Ammon's horn (tissue), 1 donor: ENCODE measurements at places on chromosomes 1 and 21.

DNA sequence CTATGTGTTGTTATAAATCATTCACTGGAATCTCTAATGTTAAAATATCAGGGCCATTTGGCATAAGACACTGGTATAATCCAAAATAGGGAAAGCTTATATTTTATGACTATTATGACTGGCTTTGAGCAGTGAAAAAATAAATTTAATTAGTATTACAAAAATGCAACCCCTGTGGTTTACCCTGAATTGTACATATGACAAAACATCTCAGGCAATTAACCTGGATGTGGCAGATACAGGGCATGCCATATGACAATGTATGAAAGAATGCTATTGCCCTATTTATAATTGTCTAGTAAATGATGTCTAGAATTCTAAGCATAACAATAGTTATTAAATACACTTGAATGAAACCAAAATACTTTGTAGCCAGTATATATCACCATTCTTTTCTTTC is 532.5 kb upstream of the ADGRL4 start:
- no peak for DNase-seq

- peak; percentile 32 for DNase-seq
These were observed 3.9 kb downstream of the NCAM2 start for GRCh38 chr21:21002153-21002552.

DNA sequence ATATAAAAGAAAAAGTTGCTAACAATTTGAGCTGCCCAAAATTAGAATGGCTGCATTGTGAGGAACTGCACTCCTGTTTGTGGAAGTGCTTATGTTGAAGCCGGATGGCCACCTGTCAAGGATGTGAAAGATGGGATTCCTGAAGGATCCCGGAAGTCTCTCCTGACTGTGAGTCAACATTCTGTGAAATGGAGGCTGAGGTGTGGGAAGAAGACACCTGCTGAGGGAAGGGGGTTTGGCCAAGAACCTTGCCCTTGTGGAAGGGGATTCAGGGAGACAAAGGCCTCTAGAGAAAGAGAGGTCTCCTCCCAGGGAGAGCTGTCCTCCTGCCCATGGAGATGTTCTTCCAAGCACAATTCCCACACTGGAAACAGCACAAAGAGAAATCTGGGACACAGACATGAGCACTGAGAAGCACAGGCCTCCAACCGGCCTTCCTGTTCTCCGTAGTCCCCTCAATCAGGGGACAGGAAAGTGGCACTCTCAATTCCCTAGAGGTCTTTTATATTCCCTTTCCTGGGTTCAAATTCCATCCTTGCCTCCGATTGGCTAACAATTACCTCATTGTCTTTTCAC is 70.5 kb downstream of the CD2 start:
- no peak for DNase-seq

DNA sequence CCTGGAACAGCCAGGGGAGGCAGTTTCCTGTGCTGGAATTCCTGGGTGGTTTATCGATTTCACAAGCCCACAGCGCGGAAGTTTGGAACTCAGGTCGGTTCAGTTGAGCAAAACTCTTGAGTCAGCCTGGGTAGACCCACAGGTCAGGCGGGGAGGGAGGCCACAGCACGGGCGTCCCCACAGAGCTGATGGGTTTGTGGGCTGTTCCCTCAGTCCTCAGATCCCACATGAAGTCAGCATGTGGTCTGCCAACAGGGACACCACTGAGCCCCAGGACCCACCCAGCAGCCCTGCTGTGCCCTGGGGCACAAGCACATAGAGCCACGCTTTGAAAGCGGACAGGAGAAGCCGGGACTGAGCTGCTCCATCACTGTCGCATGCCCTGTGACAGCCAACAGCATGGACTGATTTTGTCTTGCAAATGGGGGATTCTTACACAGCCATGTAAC is 17.4 kb downstream of the BMP8A start:
- DNase-seq: no peak

DNA sequence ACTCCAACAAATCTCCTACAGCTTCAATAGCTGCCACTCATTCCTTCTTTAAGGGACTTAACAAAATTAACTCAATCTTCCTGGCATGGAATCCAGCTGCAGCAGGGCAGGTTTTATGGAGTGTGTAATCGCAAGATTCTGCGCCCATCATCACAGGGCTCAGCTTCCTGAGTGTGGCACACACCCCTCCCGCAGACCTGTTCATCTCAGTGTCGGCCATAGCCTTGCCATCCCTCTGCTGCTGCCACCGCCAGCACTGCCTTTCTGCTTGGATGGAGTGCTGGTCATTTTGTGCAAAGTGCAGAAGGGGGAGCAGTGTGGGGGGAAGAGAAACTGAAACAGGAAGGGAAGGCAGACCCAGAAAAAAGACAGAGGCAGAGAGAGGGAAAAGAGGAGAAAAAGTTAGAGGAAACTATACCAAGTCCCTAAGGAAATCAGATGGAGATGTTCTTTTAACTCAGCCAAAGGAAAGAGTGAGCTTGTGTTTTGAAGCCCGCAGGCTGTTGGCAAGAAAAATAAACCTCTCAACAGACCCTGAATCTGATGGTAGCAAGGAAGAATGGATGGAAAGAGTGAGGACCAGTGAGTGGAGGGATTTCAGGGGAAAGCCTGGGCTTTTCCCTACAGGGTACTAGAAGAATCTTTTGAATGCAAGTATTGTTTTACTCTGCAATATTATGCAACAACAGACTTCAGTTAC is 324.2 kb downstream of the SEC16B start:
- DNase-seq: peak; percentile 50

DNA sequence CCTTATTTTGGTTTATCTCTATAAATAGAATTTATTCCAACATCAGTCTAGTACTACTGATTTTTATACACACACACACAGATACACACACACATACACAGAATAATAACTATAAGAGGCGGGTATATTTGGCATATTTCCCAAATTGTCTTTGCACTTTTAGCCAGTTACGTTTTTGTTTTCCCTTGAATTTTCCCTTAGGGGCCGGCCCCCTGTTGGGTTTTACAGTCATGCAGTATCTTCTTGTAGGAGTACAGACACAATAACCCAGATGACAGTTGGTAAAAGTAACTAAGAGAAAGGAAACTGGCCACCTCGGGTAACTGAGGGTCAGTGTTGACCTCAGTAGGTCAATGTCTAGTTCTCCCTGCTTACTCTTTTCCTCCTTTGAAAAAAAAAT is 50.9 kb downstream of the DISP1 start:
- DNase-seq: no peak

- peak; percentile 81 for DNase-seq
These were observed 747 bp downstream of the ADAMTS1 start for GRCh38 chr21:26844258-26845065.

- no peak for DNase-seq
These were observed 63.3 kb upstream of the MAGI3 start for GRCh38 chr1:113326976-113327375.

GRCh38 chr1:62962901-62963776 is 179.2 kb downstream of the ATG4C start:
- DNase-seq: peak; percentile 27

GRCh38 chr1:245131026-245131393 is 23.8 kb upstream of the KIF26B start:
- DNase-seq: no peak

- no peak for DNase-seq
These were observed 854 bp downstream of the MYCL start for GRCh38 chr1:39900662-39901463.

DNA sequence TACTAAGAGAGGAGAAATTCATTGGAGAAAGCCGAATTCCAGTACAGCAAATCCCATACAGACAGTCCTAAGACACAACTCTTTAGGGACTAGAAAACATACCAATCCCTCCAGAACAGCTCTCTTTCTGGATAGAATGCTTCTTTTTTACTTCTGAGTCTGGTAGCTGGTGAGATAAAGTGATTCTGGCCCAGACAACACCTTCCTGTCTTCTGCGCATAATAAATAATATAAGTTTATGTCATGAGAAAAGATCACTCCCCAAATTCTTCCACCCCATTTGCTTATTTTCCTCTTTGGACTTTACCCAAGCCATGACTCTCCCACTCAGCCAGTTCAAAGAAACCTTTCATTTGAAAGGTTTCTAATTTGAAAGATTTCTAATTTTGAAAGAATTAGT is 98.4 kb downstream of the EDEM3 start:
- peak; percentile 16 for DNase-seq

- no peak for DNase-seq
These were observed 7.5 kb downstream of the SLX9 start for GRCh38 chr21:44947111-44947929.

DNA sequence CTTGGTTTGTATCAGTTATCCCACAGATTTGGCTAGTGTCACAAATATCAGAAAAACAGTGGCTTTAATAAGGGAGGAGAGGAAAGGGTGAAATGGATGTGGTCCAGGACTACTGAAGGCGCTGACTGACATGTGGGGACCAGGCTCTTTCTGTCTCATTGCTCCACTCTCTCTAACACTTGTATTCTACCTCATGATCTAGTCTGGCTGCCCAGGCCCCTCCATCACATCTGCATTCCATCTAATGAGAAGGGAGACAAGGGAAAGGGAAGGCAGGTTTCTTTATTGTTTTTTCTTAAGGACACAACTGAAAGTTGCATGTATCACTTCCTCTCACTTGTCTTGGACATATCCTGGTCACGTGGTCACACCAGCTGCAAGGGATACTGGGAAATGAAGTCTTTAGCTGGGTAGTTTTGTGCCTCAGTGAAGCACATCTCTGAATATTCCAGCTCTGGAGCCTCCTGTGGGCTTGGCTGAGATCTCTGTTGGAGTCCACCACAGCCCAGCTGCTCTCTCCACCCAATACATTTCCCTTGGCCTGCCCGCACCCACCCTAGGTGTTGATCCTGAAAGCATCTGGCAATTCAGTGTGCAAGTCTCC is 42.0 kb upstream of the PADI2 start:
- DNase-seq: peak; percentile 45

GRCh38 chr1:236702791-236703394 is 16.6 kb downstream of the ACTN2 start:
- DNase-seq: peak; percentile 60

- no peak for DNase-seq
These were observed 10.5 kb downstream of the LDLRAP1 start for GRCh38 chr1:25553749-25554429.

- no peak for DNase-seq
These were observed at the start of gene SLAMF1 for GRCh38 chr1:160646711-160647328. Gene SLAMF1, minus strand, starts transcription at chr1:160647044. Its CDS starts 99 bp downstream, at chr1:160646945.

GRCh38 chr1:91273875-91274274 is 130.8 kb downstream of the HFM1 start:
- DNase-seq: no peak

DNA sequence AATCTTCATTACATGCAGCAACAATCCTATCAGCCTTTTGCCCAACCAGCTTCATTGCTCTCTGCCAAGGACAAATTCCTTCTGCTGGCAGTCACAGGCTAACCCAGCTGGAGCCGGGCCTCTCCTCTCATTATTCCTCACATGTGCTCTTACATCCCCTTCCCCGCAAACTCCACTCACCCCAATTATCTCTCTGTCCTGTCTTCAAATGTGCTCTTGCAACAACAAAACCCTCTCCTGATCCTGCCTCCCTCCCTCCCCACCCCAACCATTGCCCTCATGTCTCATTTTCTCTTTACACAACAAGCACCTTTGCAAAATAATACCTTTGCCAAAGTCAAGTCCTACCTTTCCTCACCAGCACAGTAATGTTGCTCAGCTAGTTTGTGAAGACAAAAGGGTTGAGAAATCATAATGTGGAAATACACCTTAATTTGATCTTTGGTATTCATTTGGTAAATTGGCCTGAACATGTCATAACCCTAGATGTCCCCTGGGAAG is 36.0 kb upstream of the DHCR24 start:
- DNase-seq: no peak

- no peak for DNase-seq
These were observed 22.1 kb upstream of the DISP1 start for GRCh38 chr1:222792744-222793143.

GRCh38 chr21:38753557-38753971 is 52.2 kb upstream of the ETS2 start:
- DNase-seq: no peak

GRCh38 chr1:4805987-4806386 is 151.6 kb downstream of the AJAP1 start:
- no peak for DNase-seq

DNA sequence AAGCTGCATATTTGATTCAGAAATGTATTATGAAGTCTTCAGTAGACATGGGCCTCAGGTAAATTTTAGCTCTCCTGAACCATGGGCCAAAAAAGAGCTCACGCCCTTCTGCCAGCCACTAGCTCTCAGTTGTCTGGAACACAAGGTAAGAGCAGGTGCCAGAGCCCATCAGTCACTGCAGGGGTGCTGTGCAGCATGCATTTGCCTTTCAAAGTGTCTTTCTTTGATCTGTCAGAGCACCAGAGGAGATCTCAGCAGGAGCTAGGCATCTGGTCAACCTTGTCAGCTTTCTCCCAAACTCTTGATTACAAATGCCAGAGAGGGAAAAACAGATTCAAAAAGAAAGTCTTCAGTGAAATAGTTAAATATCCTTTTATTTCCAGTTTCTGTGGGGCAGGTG is 332.3 kb downstream of the COL11A1 start:
- DNase-seq: no peak

DNA sequence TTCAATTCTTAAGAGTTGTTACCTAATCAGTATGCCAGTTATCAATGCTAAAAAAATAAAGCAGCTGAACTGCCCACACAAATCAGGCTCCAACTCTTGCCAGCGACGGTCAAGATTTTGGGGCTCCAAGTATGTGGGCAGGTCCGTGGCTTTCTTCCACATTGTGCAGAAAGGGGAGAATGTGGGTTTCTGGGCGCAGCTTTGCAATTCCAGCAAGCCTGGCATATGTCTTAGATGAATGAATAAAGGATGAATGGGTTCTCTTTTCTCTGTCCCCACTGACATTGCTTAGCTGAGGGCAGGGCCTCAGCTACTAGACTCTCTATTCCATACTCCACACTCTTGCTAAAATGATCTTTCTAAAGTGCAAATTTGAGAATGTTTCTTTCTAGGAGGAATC is 42.4 kb downstream of the NENF start:
- DNase-seq: peak; percentile 46

GRCh38 chr21:46205166-46205565 is 20.9 kb upstream of the SPATC1L start:
- no peak for DNase-seq

DNA sequence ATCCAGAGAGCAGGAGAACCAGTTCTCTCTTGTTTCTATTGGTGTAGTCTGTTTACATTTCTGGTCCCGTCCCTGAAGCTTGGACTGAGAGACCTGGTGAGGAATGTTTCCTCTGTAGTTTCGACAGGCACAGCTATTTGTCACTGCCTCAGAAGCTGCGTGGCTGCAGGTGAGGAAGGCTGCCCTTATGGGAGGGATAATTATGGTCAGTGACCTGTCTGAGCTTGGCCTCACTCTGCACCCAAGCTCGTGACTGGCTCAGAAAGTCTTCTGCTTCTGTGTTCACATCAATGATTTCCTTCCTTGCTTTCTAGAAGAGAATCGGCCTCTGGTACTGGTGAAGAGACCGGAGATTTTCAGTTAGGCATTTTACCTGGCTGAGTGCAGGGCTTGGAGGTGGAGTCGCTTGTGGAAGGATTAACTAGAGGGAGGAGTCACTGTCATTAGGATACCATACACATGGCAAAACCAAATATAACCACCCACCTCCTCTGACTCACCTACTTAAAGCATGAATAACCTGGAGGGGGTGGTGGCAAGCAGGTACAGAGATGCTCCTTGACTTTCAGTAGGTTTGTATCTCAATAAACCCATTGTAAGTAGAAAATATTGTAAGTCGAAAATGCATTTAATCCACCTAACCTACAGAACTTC is 19.9 kb upstream of the WDR26 start:
- no peak for DNase-seq

- DNase-seq: no peak
These were observed 96.6 kb upstream of the RUNX1 start for GRCh38 chr21:35145626-35146233.
